ENCODE measurements at places on chromosomes 6 and 20.

GRCh38 chr6:167303675-167304625 lies 12.8 kb downstream of the UNC93A start:
- no peak for DNase-seq

GRCh38 chr6:10309457-10310329 lies 105.2 kb downstream of the TFAP2A start:
- no peak for DNase-seq

DNA sequence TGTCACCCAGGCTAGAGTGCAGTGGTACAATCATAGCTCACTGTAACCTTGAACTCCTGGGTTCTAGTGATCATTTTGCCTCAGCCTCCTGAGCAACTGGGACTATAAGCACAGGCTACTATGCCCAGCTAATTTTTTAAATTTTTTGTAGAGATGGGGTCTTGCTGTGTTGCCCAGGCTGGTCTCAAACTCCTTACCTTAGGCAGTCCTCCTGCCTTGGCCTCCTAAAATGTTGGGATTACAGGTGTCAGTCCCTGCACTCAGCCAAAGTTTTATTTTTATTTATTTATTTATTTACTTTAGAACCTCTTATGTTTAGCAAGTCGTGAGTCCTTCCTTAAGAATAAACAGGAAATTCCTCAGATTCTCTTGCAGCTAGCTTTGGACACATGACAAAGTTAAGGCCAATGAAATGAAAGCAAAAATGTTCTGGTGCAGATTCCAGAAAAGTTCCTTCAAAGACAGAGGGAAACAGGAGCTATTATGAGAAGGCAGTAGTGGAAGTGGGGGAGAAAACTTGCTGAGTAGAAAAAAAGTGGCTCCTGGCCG lies 19.1 kb downstream of the PIM1 start:
- no peak for DNase-seq

GRCh38 chr20:34956041-34956458 lies 382 bp downstream of the MYH7B start:
- DNase-seq, result no peak

DNA sequence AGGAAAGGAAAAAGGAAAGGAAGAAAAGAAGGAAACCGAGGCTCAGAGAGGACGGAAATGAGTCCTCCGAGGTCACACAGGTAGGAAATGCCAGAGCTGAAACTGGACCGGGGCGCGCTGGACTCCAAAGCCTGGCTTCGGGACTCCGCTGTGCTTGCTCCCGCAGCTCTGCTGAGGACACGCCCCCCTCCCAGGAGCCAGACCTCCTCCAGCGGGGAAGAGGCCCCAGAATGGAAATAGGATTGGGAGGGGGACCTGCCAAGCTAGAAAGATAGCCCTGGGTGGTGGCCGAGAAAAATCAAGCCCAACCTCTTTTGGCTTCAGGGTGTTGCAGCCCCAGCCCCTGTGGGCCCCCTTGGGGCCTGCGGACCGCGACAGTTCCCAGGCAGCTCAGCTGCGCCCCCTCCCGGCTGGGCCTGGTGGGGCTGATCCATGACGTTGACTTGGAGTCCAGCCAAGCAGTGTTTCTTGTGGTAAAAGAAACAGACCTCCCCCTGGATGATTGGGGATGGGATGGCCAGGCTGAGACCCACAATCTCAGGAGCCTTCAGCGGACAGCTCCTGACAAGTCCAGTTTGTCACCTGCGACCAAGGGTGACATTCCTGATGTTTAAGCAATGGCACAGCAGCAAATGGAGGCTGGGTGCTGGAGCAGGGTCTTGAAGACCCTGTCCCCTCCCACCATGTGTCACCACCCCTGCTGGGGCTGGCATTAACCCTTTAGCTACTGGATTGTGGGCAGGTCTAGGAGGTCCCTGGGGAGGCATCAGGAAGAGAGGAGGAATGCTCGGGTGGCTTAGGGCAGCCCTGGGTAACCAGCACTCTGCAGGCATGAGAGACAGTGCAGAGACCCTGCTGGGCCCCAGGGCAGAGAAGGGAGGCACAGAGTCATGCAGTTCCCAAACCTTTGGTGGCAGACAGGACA lies 55.4 kb downstream of the RIPOR3 start:
- peak; percentile 41 for DNase-seq

GRCh38 chr6:66264376-66264775 lies 557.4 kb upstream of the EYS start:
- no peak for DNase-seq

DNA sequence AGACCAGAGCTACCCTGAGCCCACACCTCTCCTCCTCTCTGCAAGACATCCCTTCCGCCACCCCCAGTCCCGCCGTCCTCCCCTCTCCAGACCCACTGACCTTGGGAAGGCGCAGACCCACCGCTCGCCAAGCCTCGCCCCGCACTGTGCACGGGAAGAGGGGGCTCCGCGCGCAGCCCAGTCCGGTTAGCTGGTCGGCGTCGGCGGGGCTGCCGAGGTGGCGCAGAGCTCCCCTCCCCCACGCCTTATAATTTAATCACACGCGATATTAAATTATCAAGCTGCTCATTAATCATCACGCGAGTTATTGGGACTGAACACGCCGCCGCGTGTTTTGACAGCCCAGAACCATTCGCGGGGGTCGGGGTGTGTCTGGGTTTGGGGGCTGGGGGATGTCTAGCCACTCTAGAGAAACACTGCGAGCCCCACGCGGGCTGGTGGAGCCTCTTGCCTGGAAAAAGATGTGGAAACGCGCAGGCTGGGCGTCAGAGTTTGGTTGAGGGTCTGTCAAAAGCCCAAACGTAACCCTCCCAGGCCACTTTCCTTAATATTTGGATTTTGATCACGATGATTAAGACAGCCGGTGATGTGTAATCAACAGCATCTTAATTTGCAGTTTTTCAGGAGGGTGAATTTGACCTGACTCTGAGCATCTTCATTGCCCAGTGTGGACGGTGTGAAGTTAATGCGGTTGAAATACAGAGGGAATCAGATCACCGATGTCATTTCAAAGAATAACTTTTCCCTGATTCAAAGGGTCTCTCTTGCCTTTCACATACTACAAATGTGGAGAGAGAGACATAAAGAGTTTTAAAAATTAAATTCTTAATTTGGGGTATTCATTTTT lies at the start of gene LINC00237:
Gene LINC00237, minus strand, starts transcription at position 188 of the 847 bp plus-strand sequence.
- no peak for DNase-seq

DNA sequence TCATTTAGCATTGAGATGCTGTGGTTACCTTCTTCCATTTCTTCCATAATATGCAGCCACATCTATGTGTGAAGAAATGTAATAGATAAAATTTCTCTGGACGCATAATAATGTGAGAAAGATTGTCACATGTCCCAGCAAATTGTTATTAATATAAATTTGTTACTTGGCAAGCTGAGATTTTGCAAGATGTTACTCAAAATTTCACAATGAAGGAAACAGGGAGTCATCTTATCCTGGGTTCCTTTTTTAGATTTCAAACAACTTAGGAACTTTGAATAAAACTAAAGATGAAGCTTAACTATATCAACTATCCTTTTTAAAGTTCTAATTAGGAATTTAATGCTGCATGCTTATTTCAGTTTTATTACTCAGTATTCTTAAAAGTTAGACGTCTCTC lies 3.6 kb downstream of the ESR1 start:
- no peak for DNase-seq

GRCh38 chr6:85552652-85553051 lies 41.0 kb downstream of the SNX14 start:
- DNase-seq, result no peak

DNA sequence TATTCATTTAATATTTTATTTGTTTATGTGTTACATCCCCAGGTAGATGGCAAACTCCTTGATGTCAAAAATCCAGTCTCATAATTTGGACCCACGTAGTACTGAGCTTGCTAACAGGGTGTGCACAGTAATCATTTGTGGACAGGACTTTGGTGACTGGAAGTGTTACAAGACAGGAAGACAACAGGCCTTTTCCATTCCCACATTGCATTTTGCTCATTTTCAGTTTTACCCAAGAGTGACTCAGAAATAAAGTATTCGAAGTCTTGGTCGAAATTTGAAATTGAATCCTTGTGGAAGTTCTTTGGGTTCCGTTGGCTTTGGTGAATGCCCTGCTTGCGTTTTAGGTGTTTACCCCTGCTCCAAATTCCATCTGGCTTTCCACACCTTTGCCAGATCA lies 63.0 kb upstream of the THBS2 start:
- no peak for DNase-seq

DNA sequence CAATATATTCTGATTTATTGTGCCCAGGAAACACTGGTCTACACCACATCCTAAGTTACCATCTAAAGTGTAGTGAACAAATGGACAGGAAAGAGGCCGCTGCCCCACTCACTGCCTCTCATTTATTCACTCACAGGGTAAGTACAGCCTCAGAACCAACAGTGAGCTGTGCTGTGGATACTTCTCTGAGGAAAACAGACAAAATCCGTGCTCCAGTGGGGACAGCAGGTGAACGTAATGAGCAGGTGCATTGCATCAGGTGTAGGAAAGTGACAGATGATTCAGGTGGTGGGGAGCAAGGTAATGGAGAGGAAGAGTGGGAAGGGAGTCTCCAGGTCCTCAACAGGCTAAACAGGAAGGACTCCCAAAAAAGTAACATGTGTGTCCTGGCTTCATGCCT lies 8.4 kb upstream of the ULBP2 start:
- DNase-seq, result no peak

- DNase-seq, result no peak
Measured at GRCh38 chr20:39775110-39775509, 813.0 kb downstream of the DHX35 start.

GRCh38 chr20:51763965-51764602 lies 4.1 kb downstream of the ATP9A start:
- no peak for DNase-seq

DNA sequence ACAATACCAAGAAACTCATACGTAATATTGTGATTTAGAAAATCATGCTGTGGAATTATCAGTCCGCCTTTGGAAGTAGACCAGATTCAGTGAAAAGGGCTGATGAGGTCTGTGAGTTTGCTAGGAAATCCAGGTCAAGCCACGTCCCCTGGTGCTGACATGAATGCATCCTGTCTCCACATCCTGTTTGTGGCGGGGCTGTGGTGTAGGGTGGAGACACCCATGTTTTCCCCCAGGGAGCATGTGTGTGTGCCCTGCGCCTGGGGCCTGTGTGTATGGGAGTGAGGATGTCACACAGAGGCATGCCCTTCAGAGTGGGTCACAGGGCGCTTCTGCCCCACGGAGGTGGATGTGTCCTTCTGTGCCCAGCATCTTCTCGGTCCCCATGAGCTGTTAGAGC lies 109.1 kb downstream of the SASH1 start:
- no peak for DNase-seq

GRCh38 chr6:71079677-71080076 lies 122.8 kb upstream of the B3GAT2 start:
- DNase-seq, result no peak

- no peak for DNase-seq
Measured at GRCh38 chr6:15770347-15771143, 107.7 kb upstream of the DTNBP1 start.

DNA sequence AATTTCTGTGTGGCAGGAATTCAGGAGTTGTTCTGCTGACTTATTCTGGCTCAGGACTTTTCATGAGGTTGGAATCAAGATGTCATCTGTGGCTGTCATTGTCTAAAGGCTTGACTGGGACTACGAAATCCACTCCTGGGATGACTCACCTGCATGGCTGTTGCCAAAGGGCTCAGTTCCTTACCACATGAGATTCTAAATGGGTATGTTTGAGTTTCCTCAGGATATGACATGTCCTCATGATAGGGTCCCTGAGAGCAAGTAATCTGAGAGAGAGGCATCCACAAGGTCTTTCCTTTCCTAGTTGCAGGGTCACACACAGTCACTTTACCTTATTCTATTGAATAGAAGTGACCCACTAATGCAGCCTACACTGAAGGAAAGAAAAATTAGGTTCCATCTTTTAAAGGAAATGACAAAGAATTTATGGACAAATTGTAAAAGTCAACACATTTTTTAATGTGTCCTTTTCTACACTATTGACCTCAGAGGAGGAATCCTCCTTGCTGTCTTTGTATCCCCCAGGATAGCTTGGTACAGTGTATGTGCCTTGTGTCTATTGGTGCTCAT lies 1025.0 kb upstream of the GJE1 start:
- DNase-seq, result no peak

DNA sequence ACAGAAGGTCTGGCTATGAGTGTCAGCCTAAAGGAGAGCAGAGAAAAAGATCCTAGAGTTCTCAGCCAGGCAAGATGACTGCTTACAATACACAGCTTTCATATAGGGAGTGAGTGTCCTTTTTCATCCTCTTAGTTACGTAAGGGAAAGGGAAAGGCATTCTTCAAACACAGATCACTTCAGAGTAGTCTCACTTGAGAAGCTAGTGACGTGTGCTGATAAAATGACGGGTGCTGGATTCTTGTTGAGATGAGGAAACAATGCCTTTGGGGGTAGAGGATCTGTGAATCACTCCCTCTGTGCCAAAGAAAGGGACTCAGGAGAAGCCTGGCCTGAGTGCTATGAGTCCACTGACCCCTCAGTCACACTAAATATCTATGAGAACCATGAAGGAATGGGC lies 117.3 kb downstream of the QRSL1 start:
- no peak for DNase-seq

DNA sequence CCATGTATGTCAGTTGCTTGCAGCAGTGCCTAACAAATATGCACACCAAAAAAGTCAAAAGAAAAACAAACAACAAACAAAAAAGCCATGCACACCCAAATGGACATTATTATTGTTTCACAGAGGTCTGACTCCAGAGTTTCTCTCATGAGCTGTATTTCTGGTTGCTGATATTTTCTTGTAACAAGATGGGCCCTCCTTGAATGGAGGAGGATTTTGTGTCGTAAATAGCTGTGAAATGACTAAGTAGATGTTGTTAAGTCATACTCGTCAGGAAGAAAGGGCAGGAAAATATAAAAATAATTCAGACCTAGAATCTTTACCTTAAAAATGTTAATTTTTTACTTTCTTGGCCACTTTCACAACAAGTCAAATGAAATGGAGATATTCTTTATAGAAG lies 96.0 kb downstream of the PLEKHG1 start:
- no peak for DNase-seq

DNA sequence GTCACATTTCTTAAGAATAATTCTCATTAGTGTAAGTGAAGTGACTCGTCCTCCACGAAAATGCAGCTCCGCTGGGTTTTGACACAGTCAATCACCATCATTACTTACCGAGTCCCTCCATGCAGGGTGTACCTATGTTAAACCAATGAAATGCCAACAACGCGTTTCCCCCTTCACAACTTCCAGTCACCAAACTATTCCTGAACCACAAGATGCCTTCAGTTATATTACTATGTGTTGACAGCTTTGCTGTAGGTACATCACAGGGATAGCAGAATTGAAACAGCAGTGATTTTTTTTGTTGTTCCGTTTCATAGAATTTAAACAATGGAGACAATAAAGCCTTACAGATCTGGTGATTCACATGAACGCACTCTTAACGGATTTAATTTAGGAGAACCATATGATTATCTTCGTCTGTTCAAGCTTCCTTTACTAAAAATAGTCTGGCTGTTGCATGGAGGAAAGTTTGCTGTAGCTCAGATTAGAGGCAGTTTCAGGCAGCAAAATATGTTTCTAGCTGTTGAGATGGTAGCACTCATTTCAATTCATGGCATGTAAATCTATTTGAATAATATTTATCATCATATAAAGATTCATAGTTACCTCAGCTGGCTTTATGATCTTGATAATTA lies 652.8 kb downstream of the PRKN start:
- DNase-seq, result no peak
